ENCODE measurements at places on chromosomes 4 and X.
A peak's percentile ranks its signal among the peaks of the same experiment; 100 is the strongest.

- DNase-seq: no peak
Observed at GRCh38 chrX:136395271-136395670, 92.5 kb upstream of the BRS3 start.

- DNase-seq: peak; percentile 16
Observed at GRCh38 chr4:68373513-68373912, 23.6 kb upstream of the YTHDC1 start.

DNA sequence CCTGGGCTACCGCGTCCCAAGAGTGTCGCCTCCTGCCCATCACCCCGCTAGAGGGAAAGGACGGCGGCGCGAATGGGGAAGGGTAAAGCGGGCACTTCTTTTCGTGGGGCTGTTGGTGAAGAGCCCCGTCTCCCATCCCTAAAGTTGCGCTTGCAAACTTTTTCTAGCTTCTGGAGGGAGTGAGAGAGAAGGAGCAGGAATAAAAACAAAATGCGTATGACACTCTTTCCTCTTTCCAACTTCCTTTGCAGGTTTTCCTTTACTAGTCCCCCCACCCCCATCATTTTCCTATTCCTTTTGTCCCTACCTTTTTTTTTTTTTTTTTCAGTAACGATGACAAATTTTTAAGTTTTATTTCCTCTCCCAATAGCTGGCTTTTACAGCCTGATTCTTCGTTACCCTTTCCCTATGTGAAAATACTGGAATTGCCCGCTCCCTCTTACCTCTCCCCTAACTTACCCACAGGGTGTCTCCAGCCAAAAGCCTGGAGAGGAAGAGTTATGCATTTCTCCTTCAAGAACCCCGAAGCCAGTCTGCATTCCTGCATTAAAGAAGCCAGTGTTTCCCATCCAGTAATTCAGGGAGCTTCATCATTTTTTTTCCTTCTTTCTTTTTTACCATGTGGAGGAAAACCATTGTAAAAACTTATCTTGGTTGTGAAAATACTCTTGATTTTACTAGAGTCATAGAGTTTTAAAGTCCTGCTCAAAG, 613 bp upstream of the ARSJ start:
- DNase-seq: no peak

- no peak for DNase-seq
Observed at GRCh38 chr4:184007891-184008290, 102.8 kb downstream of the STOX2 start.

- DNase-seq: no peak
Observed at GRCh38 chr4:26178854-26179253, 142.0 kb upstream of the RBPJ start.

- DNase-seq: no peak
Observed at GRCh38 chrX:13651150-13651549, 1.8 kb upstream of the TCEANC start.

DNA sequence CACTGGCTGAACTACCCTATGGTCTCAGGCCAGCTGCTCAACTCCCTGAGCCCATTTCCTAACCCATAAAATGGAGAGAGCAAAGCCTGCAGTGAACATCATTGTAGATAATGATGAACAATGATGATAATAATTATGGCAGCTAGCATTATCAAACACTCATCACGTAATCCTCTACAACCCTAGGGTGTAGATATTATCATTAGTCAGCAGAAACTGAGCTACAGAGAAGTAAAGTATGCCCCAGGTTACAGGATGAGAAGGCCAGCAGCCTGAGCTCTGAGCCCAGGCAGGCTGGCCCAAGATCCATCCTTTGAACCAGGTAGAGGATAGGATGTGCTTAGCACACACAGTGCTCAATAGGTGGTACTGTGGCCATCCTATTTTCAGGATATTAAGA, 43.2 kb downstream of the REELD1 start:
- no peak for DNase-seq

GRCh38 chrX:147119088-147119487, 304.5 kb upstream of the CXorf51A start:
- no peak for DNase-seq

- DNase-seq: no peak
Observed at GRCh38 chr4:183832776-183833450, 72.2 kb upstream of the STOX2 start.

- DNase-seq: no peak
Observed at GRCh38 chr4:73055241-73055897, 14.1 kb downstream of the COX18 start.

DNA sequence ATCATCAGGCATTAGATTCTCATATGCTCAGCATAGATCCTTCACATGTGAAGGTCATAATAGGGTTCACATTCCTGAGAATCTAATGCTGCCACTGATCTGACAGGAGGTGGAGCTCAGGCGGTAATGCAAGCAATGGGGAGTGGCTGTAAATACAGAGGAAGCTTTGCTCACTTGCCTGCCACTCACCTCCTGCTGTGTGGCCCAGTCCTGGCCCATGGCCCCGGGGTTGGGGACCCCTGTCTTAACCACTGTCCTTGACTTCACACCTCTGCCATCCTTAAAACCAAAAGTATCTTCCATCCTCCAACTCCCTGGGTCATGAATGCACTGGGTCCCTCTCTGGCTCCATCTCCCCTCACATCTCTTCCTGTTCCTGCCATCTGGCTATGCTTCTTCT, 129.1 kb downstream of the HMX1 start:
- no peak for DNase-seq

DNA sequence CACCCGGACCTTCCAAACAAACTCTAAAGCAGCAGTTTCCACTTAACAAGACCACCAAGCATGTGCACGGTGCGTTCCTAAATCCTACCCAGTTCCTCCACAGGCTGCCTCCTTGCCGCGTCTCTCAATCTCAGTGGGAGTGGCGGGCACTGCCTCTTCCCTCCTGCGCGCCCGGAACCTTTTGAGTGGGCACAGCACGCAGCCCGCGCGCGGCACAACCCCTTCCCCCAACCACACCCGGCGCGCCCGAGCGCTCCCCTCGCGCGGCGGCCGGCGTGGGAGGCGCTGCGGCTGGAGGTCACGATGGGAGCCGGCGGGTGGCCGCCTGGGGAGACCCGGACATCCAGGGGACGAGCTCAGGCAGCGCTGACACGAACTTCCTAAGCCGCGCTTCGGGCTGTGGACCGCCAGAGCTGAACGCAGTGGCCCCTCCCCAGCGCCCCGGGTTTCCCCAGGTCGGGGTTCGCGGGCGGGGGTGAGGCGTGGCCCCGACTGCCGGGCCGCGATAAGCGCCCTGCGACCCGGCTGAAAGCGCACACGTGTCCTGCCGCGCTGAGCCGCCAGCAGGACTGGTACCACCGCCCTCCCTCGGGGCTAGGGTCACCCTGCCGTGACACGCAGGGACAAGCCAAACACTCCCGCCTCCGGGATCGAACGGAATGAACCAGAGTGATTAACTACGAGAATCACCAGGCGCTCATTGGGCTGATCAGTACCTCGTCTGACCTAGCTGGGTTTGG, at the start of gene ABCG2:
Gene ABCG2, minus strand, starts transcription at position 151 of the 740 bp plus-strand sequence. CDS start 18,644 bp downstream, outside the sequence.
- DNase-seq: peak; percentile 8

DNA sequence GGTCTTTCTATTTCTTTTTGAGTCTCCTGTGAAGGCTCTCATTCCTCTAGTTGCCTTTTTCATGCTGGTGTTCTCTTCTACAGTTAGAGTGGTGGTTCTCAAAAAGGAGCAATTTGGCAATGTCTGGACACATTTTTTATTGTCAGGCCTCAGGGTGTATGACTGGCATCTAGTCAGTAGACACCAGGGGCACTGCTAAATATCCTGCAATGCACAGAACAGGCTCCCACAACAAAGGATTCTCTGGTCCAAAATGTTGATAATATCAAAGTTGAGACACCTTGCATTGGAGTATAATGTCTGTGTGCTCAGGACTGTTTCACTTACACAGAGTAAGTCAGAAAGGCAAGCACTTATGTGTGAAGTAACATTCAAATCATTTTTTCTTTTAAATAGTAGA, 1360.7 kb downstream of the ADGRL3 start:
- DNase-seq: no peak

DNA sequence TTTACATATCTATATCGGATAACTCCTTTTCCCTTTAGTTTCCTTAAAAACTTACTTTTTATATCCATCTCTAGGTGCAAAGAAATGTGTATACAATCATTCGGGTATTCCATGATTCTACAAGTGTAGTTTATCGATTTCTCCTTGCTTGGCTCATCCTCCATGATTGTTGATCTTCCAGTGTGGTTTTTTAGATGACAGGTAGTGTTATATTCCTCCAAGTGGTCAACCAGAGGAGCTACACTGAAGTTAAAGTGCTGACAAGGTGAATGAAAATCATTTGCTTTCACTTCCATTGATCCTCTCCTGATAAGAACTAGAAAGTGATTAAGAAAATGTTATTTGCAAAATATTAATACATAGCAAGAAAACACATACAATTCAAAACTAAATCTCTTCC, 38.5 kb downstream of the TMEM156 start:
- no peak for DNase-seq

DNA sequence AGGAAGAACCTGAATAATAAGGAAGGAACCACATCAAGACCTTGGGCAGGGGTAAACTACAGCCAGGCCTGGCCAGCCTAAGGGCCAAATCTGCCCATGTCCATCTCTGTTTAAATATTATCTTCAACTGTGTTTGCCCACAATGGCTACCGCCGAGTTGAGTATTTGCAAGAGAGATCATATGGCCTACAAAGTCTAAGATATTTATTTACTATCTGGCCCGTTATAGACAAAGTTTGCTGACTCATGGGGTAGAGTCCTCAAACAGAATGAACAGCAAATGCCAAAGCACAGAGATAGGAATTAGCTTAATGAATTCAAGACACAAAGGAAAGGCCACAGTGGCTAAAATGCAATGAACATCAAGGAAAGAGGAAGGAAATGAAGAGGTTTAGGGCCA, 44.8 kb downstream of the RPS6KA3 start:
- no peak for DNase-seq

Data from activated CD4-positive, alpha-beta T cell treated with anti-CD3 and anti-CD28 coated beads, Interleukin-2, amount 50 U/mL, for 24 hours (primary cell).